Activated naive CD4-positive, alpha-beta T cell treated with Interleukin-2 at 50 U/mL for 16 hours (primary cell): ENCODE measurements at places on chromosomes 3 and 15.

DNA sequence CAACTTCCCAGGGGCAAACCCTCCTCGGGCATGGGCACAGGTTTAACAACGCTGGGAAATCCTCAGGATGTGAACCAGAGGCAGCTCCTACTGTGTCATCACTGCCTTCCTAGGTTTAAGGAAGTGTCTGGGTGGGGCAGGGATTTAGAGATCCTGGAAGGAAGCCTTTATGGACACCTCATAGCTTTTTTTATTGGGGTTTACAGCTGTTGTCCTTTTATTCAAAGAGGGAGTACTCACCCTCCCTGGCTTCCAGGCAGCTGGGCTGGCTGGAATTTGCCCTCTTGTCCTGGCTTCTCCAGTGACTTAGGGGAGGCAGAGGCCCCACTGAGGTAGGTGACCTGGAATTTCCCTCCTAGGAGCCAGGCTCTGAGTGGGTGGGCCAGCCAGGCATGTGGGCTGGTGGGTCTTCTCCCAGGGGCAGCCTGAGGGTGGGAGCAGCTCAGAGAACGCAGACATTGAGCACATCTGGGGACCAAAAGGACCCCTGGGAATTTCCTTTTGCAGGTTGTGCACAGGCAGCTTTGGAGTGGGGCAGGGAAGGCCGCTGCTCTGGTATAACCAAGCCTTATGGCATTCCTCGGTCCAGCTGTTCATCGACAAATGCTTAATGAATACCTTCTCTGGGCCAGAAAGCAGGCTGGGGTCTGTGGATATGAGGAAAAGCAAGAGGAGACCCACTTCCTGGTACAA, 13.5 kb upstream of the FAM3D start:
- no peak for DNase-seq

GRCh38 chr3:81459733-81460132, 301.7 kb downstream of the GBE1 start:
- DNase-seq, result no peak

GRCh38 chr3:127589600-127590281, 792 bp downstream of the TPRA1 start:
- DNase-seq, result no peak

- no peak for DNase-seq
These were observed 121.4 kb downstream of the GABRG3 start for GRCh38 chr15:27092390-27092789.

DNA sequence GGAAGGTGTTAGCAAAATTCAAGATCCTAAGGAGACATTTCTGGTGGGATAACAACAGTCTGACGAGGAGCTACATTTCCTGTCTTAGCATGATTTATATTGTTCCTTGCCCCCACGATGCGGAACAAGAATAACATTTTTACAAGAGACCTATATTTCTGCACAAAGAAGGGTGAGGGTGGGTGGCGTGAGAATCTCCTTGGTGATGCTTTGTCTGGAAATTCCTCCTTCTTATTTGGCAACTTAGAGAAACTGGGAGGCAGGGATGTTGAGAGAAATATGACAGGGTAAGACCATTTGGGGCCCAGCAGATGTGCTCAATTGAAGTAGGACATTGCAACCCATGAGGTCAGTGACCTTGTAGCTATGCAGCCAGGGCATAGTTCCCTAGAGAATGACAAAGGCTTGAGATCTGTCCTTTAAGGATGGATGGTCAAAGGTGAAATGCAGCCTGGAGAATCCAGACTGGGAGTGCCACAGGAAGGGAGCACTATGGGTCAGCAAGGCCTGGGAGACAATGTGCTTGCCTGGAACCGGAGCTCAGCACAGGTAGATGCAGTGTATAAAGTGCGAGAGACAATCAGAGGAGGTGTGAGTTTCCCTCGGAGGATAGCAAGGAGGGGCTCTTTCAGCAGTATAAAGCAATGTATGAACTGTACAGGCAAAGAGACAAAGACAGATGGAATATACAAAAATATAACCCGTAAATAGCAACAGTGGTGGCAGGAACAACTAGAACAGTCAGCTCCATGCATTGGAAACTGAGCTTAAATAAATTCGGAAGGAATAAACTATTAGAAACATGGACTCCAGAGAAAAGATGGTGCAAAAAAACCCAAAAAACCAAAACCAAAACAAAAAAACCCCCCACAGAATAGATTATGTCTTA, 317.6 kb upstream of the TBL1XR1 start:
- no peak for DNase-seq

DNA sequence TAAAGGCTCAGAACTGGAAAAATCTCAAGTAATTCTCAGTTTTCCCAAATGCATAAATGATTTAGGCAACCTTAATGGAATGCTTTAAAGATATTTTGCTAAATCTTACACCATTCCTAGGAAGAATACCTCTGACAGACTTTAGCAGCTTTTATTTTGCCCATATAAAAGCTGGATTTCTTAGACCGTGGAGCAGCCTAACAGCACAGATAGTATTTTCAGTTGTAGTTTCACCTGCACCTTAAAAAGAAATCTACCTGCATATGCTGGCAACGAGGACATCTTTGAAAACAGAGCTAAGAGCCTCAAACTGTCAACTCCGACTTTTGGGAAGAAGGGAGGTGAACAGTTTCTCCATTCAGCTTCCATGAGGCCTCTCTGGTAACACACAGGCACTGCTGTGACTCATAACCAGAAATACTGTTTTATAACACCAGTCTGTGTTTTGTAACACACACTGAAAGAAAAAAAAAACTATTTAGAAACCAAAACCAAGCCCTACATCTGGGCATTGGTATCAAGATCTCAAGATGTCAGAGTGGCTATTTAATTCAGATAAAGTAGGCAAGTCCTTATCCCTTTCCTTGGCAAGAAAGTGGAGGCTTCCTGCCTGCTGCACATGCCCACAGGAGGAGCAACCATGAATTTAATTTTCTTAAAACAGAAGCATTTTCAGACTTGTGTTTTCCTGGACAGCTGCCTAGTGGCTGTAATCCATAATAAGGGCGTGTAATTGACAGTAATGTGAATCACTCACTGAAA, 181.5 kb upstream of the ICE2 start:
- DNase-seq, result no peak

DNA sequence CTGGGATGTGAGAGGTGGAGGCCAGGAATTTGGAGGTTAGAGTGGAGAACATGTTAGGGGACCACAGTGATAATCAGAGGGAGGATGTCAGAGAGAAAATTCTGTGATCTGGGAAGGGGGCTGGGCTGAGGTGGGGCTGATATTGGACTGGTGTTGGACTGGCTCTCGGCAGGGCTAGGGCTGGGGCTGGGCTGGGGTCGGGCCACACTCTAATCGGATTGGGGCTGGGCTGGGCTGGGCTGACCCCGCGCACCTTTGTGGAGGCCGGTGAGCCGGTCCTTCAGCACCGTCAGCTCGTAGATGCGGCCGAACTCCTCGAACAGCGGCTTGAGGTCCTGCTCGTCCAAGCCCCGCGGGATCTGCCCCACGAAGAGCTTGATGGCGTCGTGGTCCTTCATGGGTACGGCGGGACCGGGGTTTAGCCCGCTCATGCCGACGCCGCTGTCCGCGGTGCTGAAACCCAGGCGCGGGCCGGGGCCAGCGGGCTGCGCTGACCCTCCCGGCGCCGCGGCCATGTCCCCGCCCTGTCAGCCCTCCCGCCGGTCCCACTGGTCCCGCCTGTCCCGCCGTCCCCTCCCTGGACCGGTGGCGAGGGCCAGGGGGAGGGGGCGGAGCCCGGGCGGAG, 485 bp downstream of the CELF6 start:
- DNase-seq, result peak; percentile 45

DNA sequence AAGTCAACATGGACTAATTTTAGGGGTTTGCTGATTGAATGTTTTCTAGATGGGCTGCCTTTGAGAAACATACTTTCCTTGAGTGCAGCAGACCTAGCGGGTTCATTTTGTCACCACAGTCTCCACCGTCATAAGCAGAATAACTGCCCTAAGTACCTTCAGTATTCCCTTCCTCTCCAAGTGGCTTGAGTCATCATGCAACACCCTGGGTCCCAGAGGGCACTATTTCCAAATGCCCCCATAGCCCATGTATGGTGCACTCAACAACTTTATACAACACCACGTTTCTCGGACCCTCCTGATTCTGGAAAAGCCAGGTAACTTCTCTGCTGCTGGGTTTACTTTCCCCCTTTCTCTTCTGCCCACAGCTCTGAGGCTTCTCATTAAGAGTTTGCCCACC, 151.3 kb upstream of the STRIT1 start:
- DNase-seq, result no peak

GRCh38 chr3:17573396-17573795, 169.0 kb downstream of the TBC1D5 start:
- DNase-seq, result no peak

GRCh38 chr3:10354361-10355015, 33.6 kb upstream of the SEC13 start:
- DNase-seq, result no peak

- no peak for DNase-seq
These were observed 70.4 kb downstream of the CHDH start for GRCh38 chr3:53775834-53776251.

GRCh38 chr3:142028243-142028777, 121.0 kb downstream of the TFDP2 start:
- DNase-seq, result no peak

DNA sequence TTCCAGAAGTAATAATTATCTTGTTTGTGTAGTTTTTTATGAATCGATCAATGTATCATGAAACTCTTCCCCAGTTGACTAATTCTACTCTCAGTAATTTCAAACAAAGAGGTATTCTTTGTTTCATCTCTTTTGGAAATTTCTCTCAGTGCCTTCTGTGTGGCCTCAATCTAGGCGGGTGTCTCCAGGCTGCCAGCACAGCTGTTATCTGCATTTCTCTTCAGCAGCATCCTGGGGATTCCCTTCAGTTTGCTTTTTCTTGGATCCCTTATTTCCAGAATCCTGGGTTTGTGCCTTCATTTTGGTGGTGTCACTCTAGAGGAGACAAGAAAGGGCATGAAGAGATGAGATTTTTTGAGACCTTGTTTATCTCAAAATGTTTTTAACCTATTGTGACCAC, 22.7 kb downstream of the NIPA2 start:
- no peak for DNase-seq

DNA sequence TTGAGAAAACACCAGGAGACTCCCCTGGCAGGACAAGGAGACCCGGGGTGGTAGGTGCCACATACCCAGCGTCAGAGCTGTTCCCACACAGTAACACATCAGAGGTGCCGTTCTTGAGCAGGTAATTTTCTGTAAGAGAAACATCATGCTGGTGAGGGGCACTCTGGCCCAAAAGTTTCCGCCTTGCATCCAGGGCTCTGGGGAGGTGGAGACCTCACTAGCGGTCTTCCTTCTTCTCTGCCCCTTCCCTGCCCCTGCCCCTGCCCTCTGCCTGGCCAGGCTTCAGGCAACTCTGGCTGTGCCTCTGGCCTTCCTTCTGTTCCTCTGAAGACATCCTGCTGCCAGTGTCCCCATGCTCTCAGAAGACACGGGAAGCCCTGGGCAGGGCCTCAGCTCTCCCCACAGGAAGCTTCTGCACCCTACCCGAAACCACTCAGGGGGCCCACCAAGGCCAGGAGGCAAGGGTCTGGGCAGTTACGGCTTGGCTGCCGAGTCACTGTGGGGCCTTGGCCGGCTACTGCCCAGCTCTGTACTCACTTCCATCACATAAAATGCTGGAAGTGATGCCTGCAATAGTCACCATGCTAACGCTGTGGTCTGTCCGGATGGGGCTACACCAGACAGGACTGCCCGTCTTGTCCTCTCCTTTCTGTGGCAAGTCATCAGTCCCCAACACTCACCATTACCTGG, 41.3 kb downstream of the SCN5A start:
- no peak for DNase-seq

DNA sequence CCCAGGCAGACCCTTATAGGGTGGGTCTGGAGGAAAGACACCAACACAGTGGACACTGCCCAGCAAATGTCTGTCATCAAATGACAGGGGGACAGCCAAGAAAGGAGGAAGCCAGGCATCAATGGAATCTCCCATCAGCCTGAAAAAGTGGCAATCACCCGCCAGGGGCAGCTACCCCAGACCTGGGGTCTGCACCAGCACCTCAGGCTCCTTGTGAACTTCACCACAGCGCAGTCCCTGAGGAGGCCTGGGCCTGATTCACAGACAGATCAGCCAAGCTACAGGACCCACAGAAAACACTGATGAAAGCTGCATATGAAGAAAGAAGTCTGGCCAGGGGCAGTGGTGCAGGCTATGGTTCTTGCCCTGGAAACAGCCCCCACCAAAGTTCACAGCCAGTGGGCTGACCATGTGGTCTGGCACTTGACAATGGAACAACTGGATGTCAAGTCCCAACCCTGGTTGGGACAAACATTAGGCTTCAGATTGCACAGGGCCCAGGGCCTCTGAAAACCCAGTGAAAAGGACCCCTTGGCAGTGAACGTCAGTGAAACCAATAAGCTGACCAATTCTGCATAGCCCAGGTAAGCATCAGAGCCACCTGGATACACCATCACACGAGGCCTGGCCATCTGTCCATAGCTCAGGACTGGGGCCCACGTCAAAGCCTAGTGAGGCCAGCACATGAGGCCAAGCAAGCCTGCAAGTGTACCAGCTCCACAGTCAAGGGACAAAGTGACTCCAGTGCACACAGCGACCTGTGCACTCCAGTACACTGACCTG, 29.1 kb downstream of the ALS2CL start:
- no peak for DNase-seq

GRCh38 chr15:81480645-81481053, 106.6 kb upstream of the TMC3 start:
- DNase-seq, result no peak

- no peak for DNase-seq
These were observed 266.0 kb upstream of the ICE2 start for GRCh38 chr15:60744826-60745460.

- no peak for DNase-seq
These were observed 522.8 kb downstream of the NLGN1 start for GRCh38 chr3:173920386-173920785.

DNA sequence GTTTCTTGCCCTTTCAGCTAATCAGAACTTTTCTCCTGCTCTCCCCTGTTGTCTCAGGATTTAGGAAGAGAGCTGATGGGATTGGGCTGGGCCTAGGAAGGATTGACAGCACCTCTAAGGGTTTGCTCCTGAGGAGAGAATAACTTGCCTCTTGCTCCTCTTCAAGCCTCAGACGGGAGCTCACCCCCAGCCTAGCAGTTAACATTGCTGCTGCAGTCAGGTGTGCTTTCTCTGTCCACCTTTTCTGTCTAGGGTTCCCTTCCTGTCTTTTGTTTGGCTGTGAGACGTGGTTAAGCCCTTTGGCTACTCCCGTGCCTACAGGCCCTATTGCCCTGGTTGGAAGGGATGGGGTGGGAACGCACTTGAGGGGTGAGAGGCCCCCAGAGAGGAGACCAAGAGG, 20.1 kb downstream of the TMEM108 start:
- DNase-seq, result no peak

DNA sequence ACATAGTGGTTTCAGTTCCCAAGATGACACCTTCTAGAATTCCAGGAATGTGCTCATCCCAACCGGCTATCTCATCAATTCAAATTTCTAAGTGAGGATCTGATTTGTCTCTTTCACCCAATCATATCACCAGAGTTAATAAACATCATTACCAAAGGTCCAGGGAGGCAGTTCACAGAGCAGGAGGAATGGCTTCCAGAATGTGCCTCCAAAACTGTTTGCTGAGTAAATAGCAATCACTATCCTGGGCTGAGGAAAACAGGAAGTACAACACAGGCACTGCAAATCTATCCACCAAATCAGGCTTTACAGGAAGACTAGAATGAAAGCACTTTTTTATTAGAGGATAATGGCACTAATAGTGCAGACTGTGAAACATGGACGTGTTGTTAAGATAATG, 61.5 kb downstream of the OSBPL10 start:
- DNase-seq, result no peak
